ENCODE measurements at places on chromosomes 16 and 17.

GRCh38 chr17:7361906-7362305 lies 7.0 kb downstream of the TMEM95 start:
- no peak for DNase-seq

DNA sequence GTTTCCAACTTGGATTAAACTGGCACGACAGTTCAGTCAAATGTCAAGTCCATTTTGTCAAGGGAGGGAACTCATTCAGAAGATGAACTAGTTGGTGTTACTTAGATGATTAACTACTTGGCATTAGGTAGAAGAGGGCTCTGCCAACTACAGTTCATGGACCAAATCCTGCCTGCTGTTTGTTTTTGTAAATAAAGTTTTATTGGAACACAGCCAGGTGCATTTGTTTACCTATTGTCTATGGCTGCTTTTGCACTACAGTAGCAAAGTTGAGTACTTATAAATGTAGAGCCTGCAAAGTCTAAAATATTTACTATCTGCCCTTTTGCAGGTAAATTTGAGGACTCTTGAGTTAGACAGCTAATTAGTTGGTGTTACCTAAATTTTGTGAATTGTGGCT lies 410.0 kb downstream of the MAF start:
- no peak for DNase-seq

- DNase-seq: no peak
Measured at GRCh38 chr17:81252987-81253329, 13.8 kb downstream of the NDUFAF8 start.

DNA sequence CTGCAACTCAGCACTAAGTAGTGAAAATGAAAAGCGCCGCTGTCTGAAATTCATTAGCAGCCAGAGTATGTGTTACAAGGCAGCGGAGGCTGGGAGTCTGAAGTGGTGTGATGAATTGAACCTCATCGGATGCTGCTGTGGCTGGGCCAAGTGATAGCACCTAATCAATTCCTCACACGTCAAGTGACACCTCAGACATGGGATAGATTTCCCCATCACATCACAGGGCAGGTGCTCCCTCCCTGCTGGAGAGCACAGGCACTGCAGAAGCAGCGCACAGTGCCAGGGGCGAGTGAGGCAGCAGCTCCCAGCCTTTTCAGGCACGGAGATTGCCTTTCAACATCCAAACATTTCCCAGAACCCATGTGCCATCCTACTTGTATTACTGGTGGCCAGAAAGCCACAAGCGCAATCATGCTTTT lies 32.2 kb downstream of the DRC3 start:
- DNase-seq: no peak

DNA sequence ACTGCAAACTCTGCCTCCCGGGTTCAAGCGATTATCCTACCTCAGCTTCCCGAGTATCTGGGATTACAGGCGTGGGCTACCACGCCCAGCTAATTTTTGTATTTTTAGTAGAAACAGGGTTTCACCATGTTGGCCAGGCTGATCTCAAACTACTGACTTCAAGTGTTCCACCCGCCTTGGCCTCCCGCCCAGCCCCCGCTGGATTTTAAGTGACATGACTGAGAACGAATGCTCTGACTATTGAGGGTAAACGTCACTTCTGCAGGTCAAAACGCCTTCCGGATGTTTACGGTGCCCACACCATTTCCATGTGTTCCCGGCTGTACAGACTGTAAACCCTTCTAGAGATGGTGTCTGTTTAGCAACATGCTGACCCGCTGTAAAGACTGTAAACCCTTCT lies 22.8 kb downstream of the PITPNA start:
- DNase-seq: no peak

- DNase-seq: no peak
Measured at GRCh38 chr16:17386229-17386628, 84.5 kb downstream of the XYLT1 start.

- no peak for DNase-seq
Measured at GRCh38 chr16:7285520-7285919, 47.1 kb upstream of the RBFOX1 start.

- DNase-seq: no peak
Measured at GRCh38 chr17:2108170-2108569, 53.3 kb downstream of the HIC1 start.

DNA sequence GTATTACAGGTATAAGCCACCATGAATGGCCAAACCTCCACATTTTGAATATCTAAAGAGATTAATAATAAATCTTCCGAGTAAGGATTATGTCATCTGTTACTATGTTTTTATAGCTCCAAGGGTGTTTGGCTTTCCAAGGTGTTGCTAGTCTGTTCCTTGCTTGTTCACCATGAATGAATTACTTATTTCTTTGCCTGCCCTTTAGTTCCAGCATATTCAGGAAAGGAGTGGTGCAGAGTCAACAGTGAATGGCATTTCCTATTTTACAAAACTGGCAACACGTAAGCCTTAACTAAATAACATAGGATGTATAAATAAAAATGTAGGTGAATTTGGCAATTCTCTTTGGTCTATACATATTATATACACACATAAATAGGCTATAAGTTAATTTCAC lies 70.3 kb downstream of the MYO1D start:
- DNase-seq: no peak

DNA sequence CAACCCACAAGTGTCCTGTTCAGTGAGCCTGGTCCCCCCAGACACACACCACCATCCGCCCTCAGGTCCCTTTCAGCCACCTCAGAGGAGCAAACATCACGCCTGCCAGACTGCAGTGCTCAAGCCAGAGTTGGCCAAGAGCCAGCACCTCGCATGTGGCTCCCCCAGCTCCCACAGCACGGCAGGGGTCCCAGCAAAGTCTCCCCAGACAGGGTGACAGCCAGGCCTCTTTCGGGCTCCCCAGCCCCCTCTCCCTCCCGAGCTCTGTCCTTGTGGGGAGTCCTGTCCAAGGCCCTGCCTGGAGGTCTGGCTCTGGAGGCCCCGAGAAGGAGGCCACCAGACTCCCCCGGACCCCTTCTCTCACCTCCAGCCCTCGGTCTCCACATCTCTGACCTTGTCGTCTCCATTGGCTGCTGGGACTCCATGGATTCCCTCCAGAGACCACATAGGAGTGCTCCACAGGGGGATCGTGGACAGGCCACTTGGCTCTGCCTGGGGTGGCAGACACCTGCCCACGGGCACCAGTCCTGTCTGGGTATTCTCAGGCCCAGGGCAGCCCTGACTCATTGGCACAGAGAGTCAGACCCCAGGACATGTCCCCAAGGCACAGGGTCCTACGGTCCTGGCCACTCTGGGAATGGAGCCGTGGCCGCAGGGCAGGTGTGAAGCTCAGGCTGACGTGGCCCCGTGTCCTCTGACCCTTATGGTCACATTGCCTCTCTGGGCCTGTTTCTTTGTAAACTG lies 1.8 kb upstream of the MYADML2 start:
- no peak for DNase-seq

- DNase-seq: no peak
Measured at GRCh38 chr16:57128771-57129389, 36.5 kb downstream of the CPNE2 start.

DNA sequence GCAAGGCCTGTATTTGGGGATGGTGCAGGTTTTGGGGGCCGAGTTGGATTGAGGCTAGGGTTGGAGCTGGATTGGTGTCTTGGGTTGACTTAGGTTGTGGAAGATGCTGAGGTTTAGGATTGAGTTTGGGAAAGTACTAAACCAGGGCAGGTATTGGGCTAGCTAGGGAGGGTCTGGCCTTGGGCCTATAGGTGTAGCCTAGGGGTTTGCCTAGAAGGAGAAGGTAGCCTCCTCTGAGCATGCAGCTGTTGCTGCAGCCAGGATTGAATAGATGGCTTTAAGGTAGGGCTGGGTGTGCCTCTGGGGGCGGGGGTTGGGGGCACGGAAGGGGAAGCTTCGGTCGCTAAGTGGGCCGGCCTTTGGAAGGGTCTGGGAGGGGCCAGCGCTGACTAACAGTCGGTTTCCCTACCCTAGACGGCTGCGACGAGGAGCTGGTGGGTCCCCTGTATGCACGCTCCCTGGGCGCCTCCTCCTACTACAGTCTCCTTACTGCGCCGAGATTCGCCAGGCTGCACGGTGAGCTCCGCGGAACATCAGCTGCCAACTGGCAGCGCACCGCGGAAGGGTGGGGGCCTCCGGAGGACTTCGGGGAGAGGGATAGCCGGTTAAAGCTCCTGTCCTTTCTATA lies 1.2 kb downstream of the CNTNAP1 start:
- DNase-seq: no peak
